Mesenteric fat pad (tissue), 1 donor: ENCODE measurements at places on chromosomes 6 and 20. TPM values are rescaled to one million over a fixed set of nuclear protein-coding genes. Genes with fewer than 3 reads are reported as not detected.
A peak's percentile ranks its signal among the peaks of the same experiment; 100 is the strongest.

The MLN gene
- total RNA-seq, result not detected

The KCNK15 gene
- 3.1 TPM for total RNA-seq

The SLC22A23 gene
- 23.8 TPM for total RNA-seq

The YIPF3 gene
- total RNA-seq, result 72.5 TPM

The GPLD1 gene
- 11.0 TPM for total RNA-seq

The HLA-F gene
- 66.5 TPM for total RNA-seq

The NKAIN4 gene
- total RNA-seq, result not detected

The IDH3B gene
- 66.7 TPM for total RNA-seq

The HLA-B gene
- total RNA-seq, result 914 TPM

The CBLN4 gene
- total RNA-seq, result 0.32 TPM

The CLVS2 gene
- total RNA-seq, result not detected

The RIPOR2 gene
- 28.2 TPM for total RNA-seq

The PSMB8 gene
- 46.4 TPM for total RNA-seq

DNA sequence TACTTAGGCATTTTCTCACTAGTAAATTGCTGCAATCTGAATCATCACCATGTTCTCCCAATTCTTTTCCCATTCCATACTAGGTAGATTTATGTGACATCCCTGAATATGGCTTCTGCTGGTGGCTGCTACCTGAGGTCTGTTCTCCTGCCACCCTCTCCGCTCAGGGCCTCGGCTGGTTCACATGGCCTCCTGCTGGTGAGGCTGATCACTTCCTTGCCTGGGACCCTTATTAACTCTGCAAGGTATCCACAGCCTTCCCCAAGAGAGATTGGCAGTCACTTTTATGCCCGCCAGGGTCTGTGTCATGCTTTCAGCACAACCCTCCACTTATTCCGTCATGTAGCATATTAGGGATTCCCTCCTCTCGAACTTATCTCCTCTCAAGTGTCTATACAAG, 424.5 kb upstream of the FLRT3 start:
- DNase-seq, result no peak

GRCh38 chr6:44696686-44697085, 309.2 kb downstream of the CDC5L start:
- no peak for DNase-seq

DNA sequence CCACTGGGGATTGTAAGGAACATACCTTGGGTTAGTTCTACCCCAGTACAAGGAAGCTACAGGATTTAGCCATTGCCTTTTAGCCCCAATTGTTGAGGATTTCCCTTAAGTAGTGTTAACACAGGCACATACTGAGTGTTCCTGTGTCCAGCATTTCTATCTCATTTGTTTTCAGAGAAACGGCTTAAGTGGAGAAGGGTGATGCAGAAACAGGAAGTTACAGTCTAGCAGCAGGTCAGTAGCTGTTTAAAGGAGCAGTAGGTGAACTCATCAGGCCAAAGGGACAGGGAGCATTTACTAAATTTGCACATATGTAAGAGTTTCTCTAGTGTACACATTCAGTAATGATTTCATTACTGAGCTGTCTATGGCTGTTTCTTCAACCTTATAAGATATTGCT, 644.2 kb upstream of the GJE1 start:
- no peak for DNase-seq

DNA sequence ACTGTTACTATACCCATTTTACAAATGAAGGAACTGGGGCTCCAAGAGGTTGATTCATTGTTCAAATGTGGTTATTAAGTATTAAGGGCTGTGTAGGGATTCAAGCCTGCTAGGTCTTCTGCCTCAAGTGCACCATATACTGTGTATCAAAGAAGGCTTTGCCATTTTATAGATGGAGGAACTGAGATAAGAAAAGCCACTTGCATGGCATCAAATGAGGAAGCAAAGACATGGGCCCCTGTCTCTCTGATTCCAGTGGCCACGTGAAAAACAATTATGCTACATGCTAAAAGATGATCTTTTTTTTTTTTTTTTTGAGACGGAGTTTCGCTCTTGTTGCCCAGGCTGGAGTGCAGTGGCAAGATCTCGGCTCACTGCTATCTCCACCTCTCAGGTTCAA, 67.0 kb downstream of the TMEM200A start:
- no peak for DNase-seq

- DNase-seq, result no peak
Measured at GRCh38 chr6:135234492-135234780, 53.3 kb downstream of the MYB start.

GRCh38 chr6:164214066-164214465, 799.5 kb downstream of the QKI start:
- no peak for DNase-seq

DNA sequence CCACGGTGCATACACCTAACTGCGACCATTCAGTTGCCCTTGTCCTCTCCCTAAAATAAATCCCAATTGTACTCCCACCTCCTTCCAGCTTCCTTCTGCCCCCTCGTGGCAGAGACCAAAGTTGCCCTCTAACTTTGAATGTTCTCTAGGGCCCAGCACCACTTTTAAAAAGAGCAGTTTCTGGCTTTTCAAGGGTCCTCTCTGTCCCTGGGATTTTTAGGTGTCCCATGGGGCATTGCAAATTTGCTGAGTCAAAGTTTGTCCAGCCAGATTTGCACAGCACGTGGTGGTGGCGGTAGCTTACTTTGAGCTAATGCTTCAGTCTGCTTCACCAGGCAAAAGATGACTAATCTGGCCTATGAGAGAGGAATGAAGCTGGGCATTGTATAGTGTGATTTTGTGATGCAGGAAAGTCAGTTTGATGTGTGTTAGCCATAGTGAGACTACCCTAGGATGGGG, 100.2 kb downstream of the PERP start:
- DNase-seq, result no peak

DNA sequence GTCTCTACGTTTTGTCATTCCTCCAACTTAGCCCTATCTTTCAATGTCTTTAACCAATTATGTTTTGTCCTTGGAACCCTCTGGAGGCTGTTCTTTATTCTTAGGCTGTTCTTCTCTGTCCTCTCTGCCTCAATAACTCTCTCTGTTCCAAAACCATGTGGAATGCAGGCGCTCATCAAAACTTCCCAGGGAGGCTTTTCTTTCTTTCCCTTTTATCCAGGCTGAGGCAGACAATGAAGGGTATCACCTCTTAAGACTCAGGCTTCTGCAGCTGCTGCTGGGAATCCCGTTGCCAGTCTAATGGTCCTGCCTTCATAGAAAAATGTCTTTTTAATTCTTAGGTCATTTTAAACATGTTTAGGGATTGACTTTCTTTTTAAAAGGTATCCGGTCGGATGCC, 544.7 kb downstream of the CDH26 start:
- no peak for DNase-seq

- no peak for DNase-seq
Measured at GRCh38 chr6:28922004-28922820, 1.6 kb downstream of the TRIM27 start.

GRCh38 chr20:31606804-31607639, 1.9 kb downstream of the ID1 start:
- DNase-seq, result no peak

- no peak for DNase-seq
Measured at GRCh38 chr6:5085648-5086293, 630 bp downstream of the PPP1R3G start.

DNA sequence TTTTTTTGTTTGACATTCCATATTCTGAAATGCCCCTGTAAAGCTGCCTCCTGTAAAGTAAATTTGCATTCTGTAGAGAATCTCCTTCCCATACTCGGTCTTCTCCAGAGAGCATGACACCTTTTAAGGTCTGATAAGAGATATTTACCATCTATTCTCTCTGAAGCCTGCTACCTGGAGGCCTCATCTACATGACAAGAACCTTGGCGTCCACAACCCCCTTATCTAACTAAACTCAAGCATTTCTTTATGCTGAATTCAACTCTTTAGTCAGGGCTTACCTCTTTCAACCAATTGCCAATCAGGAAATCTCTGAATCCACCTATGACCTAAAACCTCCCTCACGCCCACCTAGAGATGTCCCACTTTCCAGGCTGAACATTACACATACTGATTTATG, 51.6 kb downstream of the FAM184A start:
- DNase-seq, result no peak

DNA sequence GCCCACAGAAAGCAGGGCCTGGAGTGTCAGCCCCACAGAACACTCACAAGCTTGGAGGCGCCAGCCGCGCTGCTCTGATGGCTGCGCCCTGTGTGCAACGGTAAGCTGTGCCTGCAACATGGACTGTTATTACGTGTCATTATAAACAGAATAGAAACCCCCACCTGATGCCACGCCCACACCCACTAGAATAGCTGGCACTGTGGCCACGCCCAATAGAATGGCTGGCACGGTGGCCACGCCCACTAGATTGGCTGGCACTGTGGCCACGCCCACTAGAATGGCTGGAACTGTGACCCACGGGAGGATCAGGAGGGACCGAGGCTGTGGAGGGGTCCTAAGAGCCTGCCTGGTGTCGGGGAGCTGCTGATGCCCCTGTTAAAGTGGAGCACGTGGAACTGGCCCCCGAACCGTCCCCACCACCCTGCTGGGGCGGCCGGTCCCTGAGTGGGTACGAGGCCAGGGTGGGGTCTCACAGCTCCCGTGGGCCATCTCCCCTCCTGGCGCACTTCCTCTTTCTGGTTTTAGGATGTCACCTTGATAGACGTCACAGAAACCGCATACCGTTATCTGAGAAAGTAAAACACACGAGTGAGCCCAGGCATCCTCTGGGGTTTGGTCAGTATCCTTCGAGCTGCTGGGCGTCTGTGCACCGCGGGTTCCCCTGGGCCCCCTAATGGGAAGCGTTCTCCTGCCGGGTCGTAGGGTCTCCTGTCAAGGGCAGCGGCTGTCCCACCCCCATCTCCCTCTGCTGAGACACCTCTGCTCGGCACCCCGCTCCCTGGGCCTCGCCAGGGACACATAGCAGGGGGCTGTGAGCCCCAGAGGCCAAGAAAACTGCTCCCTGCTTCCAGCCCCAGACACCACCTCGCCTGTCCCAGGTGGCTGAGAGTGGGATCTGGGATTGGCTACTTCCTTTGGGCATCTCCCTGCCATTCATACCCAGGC, 25.4 kb downstream of the SLC17A9 start:
- DNase-seq, result no peak

DNA sequence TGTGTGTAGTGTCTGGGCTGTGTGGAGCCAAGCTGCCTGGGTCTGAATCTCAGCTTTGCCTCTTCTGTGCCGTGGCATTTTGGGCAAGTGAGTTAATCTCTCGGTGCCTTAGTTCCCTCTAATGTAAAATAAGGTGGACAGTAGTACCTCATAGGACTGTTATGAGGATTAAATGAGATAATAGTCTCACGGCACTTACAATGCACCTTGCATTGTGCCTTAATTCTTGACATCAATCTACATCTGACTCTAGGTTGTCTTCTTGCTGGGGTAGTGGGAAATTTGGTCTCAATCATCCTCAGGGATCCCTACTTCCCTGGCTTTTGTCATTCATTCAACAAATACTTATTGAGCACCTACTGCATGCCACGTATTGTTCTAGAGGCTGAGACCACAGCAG, 70.7 kb upstream of the ZNFX1 start:
- DNase-seq, result no peak

DNA sequence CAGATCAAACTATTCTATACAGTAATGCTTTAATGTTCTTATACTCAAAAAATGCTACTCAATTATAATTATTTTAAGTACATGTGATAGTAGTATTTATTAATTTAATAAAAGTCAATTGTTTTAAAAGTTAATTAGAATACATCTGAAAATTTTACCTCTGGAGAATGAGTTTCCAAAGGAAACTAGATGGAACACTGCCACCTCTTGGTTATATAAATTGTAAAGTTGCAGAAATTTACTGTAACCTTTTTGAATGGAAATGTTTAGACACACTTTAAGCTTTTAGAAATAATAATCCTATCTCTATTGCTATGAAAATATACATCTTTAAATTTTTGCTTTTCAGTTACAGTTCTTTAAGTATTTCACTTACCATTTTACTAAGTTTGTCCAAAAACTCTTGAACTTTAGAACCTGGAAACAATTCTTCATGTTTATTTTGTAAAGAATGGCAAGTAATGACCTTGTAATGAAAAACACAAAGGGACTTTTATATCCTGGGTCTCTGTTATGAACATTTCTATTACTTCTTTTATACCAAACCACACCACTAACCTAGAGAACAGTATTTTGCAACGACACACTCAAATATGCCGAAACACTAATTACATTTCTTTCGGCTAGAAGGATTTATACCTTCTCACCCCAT, 10.9 kb upstream of the BMP5 start:
- DNase-seq, result no peak

GRCh38 chr6:150902142-150902776, 36.8 kb downstream of the MTHFD1L start:
- DNase-seq, result no peak

- DNase-seq, result no peak
Measured at GRCh38 chr6:166998256-166999144, 697 bp upstream of the CEP43 start.

DNA sequence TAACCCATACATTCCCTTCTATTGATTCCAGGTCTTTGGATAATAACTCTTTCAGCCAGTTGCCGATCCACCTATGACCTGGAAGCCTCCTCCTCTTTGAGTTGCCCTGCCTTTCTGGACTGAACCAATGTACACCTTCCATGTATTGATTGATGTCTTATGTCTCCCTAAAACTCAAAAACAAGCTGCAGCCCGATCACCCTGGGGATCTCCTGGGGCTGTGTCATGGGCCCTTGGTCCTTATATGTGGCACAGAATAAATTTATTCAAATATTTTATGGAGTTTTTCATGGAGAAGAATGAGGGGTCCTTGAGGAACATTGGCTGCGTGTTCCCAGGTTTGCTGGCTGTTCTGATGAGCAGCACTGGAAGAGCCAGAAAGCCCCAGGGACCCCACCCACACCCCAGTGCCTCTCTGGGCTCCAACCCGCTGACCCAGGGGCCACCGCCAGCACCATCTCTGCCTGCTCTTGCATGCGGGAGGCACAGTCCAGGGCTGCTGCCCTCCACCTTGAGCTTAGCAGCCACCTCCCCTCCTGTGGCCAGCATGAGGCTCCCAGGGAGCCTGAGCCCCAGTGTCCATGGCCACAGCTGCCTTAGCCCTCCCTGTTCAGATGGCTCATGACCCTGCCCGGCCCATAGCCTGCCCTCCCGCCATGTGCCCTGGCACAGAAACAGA, 36.5 kb upstream of the CST7 start:
- peak; percentile 72 for DNase-seq

- no peak for DNase-seq
Measured at GRCh38 chr6:423055-423798, 31.7 kb downstream of the IRF4 start.

- no peak for DNase-seq
Measured at GRCh38 chr6:156944412-156944811, 167.2 kb downstream of the ARID1B start.

- DNase-seq, result no peak
Measured at GRCh38 chr6:12968839-12969558, 252.4 kb downstream of the PHACTR1 start.

- DNase-seq, result no peak
Measured at GRCh38 chr6:38580030-38580429, 59.7 kb downstream of the BTBD9 start.
